Renal cortex interstitium (tissue), 15 donors: ENCODE measurements at places on chromosomes 7 and 10. TPM values are rescaled to one million over a fixed set of nuclear protein-coding genes. Genes with fewer than 3 reads are reported as not detected.
A peak's percentile ranks its signal among the peaks of the same experiment; 100 is the strongest.

DNA sequence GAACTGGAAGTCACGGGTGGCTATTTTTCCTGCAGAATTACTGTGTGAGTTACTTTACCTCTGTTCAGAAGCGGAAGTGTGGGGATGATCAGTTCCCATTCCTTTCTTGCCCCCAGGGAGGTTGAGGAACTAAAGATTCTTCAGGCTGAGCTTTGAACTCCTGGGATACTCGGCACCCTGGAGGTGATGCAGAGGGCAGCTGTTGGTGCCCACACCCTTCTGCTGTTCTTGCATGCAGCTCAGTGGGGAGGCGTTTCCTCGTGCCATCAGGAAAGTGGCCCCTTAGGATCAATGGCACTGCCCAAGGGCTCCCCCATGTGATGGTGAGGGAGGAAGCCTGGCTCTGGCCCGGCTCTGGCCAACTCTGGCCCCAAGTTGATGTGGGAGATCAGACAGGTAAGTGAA, 44.7 kb upstream of the MXI1 start:
- DNase-seq, result no peak

DNA sequence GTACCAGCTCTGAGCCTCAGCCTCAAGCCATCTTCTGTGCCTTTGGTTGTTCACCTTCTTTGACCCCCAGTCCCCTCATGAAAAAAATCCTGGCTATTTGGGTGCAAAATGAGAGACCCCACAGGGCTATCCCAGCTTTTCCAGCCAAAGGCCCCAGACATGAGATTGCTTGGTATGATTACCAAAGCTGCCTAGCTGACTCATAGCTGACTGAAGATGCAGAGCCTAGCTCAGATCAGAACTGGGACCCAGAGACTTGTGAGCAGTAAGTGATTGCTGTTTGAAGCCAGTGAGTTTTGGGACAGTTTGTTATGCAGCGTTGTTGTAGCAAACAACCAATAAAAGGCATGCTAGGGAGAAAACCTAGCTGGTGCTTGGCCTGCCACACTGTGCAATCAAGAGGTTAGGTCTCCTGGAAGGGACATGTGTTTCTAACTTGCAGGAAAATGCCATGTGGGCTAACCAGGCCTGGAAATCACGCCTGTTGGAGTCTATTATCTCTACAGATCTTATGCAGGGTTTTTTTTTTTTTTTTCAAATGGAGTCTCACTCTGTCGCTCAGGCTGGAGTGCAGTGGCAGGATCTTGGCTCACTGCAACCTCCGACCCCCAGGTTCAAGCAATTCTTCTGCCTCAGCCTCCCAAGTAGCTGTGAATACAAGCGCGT, 48.0 kb upstream of the DAGLB start:
- no peak for DNase-seq

DNA sequence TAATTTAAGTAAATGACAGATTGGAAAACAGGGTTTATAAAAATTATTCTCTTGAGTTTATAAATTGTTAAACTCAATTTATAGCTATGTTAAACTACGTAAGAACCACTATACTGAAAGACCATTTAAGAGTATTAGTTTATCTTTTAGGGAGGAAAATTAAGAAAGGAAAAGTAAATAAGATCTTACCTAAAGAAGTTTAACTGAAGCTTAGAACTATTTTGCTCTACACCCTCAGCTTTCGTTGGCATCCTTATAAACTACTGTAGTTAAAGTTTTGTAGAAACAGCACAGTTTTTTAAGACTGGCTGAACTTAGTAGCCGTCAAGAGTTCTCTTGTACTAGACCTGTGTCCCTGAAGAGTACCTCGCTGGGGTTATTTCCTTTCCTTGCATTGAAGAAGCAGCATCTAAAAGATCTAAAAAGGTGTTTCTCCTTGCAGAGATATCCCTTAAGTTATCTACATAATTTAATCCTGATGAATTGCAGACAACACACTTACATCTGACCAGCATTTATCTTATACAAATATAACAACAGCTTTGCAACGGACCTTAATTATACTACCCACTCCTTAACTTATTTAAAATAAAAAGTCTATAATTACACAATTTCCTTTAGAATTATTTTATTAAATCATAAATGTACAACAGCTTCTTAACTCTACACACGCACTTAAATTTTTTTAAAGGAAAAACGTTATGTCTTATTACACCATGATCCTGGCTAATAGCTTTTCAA, 9.1 kb downstream of the HNRNPA2B1 start:
- no peak for DNase-seq

GRCh38 chr10:29007748-29008610, 280.9 kb upstream of the LYZL1 start:
- DNase-seq, result no peak

Gene MINPP1
- polyA plus RNA-seq, result 41.5 TPM

GRCh38 chr7:139041378-139042085, 5.7 kb upstream of the ZC3HAV1L start:
- DNase-seq, result no peak

DNA sequence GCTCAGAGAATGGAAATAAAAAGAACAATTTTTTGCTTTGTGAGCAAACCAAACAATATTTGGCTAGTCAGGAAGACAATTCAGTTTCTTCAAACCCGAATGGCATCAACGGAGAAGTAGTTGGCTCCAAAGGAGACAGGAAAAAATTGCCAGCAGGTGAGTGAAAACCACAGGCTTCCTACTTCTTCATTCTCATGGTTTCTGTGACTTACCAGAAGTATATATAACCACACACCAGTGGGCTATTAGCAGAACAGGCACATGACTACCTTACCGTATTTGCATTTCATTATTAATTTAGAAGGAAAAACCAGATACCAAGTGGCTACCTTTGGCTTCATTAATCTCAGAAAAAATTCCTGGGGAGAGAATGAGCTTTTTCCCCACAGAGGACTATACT, 8.8 kb downstream of the TDRD1 start:
- no peak for DNase-seq

DNA sequence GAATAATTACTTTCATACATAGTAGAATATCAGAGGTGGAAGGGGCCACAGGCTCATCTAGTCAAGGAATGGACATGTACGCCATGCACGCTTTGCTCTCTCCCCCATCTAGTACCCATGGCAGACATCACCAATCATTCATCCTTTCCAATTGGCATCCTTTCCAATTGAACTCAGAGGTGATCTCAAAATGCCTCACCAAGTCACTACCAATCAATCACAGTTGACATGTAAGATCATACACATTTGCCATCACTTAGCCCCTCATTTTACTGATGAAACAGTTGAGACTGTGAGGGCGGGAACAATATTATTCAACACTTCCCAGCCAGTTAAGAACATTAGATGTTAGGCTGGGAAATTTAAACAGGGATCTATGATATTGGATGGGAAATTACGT, 308.4 kb downstream of the FGFR2 start:
- no peak for DNase-seq

Gene CDK14
- polyA plus RNA-seq, result 33.7 TPM

Gene IKZF1
- 1.1 TPM for polyA plus RNA-seq

Gene ABCB1
- 21.9 TPM for polyA plus RNA-seq

- no peak for DNase-seq
These were observed 789.8 kb downstream of the PHTF2 start for GRCh38 chr7:78588393-78588792.

DNA sequence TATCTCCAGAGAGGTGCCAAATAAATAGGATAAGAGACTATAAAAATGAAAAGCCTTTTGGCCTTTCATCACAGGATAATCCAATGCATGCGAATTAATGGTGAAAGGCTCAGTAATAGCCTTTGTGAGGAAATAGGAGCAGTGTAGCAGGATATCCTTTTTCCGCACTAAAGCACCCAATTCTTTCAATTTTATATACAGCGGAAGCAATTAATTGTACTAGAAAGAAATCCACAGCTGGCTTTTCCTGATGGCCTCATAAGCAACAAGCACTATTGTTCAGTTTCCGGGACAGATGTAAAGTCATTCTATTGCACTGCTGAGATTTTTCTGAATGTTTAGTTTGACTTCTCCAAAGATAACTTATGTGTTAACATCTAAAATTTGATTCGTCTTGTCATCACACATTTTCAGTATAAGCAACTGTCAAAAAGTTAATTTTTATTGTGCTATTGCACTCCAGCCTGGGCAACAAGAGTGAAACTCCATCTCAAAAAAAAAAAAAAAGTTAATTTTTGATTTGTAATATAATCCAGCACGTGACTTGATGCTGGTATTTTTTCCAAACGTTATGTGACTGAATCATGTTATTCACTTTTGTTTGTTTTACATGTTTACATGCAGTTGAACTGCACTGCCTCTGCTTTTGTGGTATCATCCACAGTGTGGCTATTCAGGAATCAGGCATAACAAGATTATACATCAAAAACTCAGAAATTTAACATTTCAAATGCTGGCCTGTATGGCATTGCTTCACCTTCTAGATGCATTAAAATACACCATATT, 8.4 kb upstream of the BMPR1A start:
- no peak for DNase-seq

DNA sequence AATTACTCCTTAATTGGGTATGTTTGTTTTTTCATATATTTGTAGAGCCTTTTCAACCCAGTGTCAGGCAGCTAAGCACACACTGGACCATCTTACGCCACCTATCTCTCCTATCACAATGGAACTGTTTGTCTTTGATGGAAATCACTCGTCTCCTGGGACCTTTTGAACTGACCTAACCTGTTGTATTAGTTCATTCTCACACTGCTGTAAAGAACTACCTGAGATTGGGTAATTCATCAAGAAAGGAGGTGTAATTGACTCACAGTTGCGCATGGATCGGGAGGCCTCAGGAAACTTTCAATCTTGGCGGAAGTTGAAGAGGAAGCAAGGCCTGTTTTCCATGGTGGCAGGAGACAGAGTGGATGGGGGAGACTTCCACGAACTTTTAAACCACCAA, 182.0 kb downstream of the TCERG1L start:
- DNase-seq, result no peak

DNA sequence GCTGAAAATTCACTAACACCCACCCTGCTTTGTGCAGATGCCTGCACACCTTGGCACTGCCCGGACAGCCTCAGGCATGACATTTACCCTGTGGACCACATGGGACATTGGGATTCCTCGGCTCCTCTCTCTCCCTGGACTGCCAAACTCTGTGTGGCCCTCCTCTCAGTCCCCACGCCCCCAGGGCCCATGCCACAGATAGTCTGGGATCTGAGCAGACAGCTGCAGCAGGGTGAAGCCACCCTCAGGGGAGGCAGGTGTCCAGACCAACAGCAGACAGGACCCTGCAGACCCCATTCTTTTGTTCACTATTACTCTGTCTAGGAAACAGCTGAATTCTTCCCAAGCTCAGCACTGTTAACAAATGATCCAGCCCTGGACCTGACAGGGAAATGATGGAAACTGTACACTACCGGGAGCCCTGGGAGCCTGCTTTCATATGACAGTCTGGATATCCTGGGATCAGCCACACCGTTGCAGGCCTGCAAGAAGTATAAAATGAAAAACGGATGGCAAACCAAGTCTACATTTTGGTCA, 83.4 kb downstream of the VOPP1 start:
- DNase-seq, result no peak

GRCh38 chr10:132632091-132632561, 94.5 kb downstream of the INPP5A start:
- no peak for DNase-seq

- no peak for DNase-seq
These were observed 9.8 kb upstream of the RALA start for GRCh38 chr7:39613577-39613976.

Gene RADIL
- 2.8 TPM for polyA plus RNA-seq

DNA sequence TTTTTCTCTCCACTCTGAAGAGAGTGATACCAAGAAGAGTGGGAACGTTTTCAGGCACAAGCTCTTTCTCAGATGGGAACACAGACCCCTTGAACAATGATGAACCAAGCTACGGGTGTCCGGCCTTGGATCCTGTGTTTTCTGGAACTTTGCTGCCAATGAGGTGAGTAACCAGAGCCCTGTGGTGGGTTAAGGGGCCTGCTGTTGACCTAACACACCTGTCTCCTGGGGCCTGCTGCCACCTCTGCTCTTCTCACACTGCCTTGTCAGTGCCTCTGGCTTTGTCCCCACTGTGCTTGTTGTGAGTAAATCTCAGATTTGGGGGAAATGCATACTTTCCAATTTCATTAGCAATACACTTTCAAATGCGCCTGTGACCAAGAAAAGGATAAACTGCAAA, 1.4 kb upstream of the PKD1L1 start:
- no peak for DNase-seq

Gene CPN1
- polyA plus RNA-seq, result 3.2 TPM

- DNase-seq, result no peak
These were observed 631.1 kb upstream of the MBL2 start for GRCh38 chr10:53403688-53404087.

DNA sequence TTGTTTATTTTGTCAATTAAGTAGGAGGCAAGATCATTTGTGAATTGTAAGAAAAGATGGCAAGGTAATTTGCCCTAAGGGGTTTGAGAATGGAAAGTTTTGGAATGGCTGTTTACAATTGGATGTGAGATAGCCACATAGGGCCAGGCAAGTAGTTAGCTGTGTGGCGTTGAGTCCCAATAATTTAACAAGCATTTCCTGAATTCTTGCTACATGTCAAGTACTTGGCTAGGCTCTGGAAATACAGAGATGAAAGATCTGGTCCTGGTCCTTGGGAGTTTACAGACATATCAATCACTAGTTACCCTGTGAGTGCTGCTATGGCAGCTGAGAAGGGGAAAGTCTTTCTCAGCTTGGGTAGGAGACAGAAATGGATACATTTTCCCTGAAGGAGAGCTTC, 401.6 kb downstream of the SUGCT start:
- no peak for DNase-seq

DNA sequence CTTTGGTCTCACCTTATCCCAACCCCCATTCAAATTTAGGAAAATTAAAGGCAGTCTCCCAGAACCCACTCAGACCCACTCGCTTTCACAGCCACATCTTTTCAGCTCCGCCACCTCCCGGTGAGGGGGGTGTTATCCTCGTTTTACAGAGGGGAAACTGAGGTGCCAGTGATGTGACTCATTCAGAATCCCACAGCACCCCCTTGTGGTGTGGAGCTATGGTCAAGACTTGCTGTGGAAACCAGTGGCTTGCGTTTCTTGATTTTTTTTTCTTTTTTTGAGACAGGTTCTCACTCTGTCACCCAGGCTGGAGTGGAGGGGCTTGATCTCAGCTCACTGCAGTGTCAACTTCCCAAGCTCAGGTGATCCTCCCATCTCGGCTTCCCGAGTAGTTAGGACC, 27.6 kb downstream of the SLC35G1 start:
- no peak for DNase-seq

Gene OIT3
- 2.8 TPM for polyA plus RNA-seq

DNA sequence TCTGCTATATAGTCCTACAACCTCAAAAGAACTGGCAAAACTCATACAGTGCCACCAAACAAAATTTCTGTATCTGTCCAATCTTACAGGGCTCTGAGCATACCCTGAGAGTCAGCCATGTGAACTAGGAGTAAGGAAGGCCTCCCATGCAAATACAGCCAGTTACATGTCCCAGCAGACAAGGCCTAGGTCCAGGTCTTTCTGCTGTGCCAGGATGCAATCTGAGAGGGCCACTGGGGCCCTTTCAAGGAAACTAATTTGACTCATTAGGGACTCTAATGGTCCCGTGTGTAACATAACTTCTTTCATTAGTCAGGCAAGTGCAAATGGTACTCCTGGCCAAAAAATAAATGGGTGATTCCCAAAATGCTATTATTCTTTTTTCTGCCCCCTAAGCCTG, 17.9 kb upstream of the HIBADH start:
- DNase-seq, result no peak

- no peak for DNase-seq
These were observed 1.8 kb downstream of the GOLGA7B start for GRCh38 chr10:97851341-97852001.

Gene GBX1
- polyA plus RNA-seq, result 0.19 TPM

GRCh38 chr7:5704534-5704922, 76.9 kb downstream of the RNF216 start:
- peak; percentile 83 for DNase-seq

Gene EPDR1
- polyA plus RNA-seq, result 17.4 TPM
